Left ventricle myocardium superior (tissue), 1 donor: ENCODE measurements at places on chromosomes 12 and 14. TPM values are rescaled to one million over a fixed set of nuclear protein-coding genes. Genes with fewer than 3 reads are reported as not detected.

DNA sequence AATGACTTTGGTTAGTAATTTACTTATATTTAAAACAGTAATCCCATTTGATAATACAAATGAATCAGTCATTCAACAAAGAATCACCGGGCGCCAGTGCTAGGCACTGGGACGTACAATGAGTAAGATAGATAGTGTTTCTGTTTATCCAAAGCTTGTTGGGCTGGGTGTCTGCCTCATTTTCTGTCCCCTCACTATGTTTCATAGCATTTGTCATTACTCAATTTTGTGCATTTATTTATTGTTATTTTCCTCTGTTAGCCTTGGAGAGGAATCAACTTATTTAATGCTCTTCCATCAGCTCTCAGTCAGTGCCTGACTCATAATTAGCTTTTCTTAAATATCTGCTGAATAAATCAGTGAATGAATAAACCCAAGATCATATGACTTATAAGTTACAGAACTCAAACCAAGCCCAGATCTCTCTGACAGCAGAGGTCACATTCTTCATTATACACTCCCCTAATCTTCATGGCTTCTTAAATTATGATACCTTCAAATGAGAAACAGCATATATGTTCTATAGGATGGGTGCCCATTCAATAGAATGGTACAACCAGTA, 86.2 kb downstream of the TSPAN8 start:
- DNase-seq = no peak

GRCh38 chr12:131489718-131490117, 221.2 kb upstream of the SFSWAP start:
- no peak for DNase-seq

- no peak for DNase-seq
Measured at GRCh38 chr12:92971859-92972524, 42.9 kb upstream of the EEA1 start.

- DNase-seq = no peak
Measured at GRCh38 chr14:51738754-51739153, 87.0 kb downstream of the FRMD6 start.

- DNase-seq = no peak
Measured at GRCh38 chr12:3202096-3202495, 124.9 kb downstream of the TSPAN9 start.

COX8C gene
- 0.55 TPM for total RNA-seq

ZFYVE1 gene
- total RNA-seq = 15.7 TPM

GRCh38 chr12:110005319-110005973, 6.2 kb downstream of the ANKRD13A start:
- DNase-seq = no peak

DNA sequence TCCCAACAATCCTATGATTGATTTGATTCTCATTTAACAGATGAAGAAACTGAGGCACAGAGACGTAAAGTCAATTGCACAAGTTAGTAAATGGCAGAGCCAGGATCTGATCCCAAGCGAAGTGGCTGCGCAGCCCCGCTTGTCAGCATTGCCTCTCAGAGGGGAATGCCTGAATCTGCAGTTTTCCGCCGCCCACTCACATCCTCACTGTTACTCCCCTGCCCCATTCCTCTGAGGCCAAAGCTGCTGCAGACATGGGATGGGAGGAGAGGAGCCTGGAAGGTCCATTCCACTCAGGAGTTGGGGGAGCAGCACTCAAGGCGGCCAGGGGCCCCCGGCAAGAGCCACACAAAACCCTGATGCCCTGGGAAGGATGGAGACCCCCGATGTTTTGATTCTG, 1.0 kb downstream of the NRIP2 start:
- DNase-seq = peak; percentile 27

DNA sequence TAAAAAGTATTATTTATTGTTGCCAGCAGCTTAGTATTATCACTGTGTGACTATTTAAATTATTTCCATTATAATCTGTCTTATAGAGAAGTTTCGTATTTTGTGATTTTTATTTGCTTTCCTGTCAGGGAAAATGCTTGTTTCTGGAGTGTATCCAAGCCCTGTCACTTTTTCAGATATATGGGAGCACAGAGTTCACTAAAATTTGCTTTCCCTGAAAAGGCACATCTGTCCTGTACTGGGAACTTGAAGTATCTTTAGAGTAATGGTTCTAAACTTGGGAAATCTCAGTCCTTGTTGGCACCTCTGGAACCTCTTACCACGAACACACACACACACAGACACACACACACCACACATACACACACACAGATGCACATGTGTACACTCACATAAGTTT, 39.3 kb upstream of the SSTR1 start:
- no peak for DNase-seq
